ENCODE measurements at places on chromosomes 12 and 14.

- peak; percentile 65 for DNase-seq
Measured at GRCh38 chr14:73591690-73592449, at the start of gene ACOT4. ACOT4 (plus strand) TSS chr14:73591873; CDS start chr14:73591960, 87 bp downstream.

DNA sequence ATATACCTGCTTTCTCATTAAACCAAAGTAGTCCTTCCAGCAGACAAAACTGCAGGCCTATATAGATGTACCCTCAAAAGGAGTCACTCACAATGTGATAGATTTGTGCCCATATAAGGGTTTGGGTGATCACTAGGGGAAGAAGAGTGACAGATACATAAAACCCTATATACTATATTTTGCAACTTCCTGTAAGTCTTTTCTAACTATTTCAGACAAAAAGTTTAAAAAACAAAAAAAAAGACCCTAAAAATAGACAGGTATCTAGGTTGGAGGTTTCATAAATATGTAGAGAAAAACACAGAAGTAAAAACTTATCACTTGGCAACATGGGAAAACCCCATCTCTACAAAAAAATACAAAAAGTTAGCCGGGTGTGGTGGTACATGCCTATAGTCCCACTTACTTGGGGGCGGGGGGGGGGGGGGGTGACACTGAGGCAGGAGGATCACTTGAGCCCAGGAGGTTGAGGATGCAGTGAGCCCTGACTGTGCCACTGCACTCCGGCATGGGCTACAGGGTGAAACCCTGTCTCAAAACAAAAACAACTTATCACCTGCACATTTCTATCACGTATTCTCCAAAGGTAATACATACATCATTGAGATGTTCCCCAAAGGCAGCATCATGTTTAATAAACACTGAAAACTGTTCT lies 2.9 kb downstream of the VCPKMT start:
- DNase-seq, result no peak

DNA sequence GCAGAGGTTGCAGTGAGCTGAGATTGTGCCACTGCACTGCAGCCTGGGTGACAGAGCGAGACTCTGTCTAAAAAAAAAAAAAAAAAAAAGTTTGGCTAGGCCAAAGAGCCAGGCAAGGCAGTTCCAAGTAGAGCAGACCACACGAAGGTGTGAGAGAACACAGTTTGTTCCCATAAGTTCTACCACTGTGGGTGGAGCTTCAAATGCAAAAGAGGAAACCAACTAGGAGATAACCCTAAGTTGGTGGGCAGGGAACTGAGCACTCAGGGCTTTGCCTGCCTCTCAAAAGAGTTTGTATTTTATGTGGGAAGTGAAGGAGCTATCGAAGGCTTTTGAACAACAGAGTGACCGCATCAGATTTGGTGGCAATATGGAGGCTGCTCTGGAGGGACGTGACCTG lies 15.1 kb downstream of the SOCS2 start:
- no peak for DNase-seq

GRCh38 chr12:27595231-27595642 lies 71.2 kb downstream of the PPFIBP1 start:
- peak; percentile 70 for DNase-seq

- DNase-seq, result no peak
Measured at GRCh38 chr12:24776861-24777260, 172.0 kb downstream of the BCAT1 start.

DNA sequence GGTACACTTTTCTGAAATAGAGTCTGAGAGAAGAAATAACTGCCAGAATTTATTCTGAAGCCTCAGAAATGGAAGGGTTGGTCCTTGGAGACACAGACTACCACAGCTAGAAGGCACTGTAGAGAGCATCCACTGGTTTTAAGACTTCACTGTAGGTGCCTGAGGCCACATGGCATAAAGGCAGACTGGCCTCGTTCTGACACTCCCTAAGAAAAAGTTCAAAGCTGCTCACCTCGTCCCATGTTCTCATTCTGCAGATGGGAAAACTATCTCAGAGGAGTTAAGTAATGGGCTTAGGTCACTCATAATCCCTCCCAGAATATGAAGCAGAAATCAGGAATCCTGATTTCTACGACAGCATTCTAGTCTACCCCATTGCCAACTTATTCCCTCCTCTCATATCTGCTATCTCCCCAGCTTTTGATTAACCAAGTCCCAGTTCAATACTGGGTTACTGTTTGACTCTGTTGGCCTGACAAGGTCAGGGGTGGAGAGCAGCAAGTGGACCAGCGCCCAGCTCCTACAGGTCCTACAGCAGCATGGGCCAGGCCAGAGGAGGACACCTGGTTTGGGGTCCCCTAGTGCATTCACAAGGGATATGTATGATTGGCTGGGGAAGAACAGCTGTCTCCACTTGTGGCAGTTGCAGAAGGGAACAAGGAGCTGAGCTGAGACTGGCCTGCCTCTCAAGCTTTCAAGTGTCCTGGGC lies 3.7 kb downstream of the ITGA5 start:
- DNase-seq, result no peak

- no peak for DNase-seq
Measured at GRCh38 chr14:100578552-100578951, 8.7 kb downstream of the BEGAIN start.

- no peak for DNase-seq
Measured at GRCh38 chr12:47085815-47086252, 6.1 kb upstream of the AMIGO2 start.

DNA sequence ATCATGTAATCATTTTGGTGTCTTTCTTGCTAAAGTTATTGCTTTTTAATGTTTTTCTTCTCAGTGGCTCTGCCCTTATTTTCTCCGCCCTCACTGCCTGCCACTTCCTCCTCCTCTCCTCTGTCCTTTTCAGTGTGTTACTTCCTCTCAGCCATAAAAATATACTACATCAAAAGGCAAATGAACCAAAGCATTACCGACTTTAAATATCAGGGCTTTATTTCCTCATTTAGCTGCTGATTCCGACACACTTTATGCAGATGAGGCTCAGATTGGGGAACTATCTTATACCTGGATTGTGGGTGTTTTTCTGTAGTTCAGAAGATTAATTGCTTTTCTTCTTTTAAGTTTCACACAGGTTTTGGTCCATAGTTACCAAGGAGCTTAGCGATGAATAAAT lies 118.1 kb downstream of the CMAS start:
- no peak for DNase-seq

- DNase-seq, result no peak
Measured at GRCh38 chr14:59845245-59845644, 25.3 kb downstream of the RTN1 start.

DNA sequence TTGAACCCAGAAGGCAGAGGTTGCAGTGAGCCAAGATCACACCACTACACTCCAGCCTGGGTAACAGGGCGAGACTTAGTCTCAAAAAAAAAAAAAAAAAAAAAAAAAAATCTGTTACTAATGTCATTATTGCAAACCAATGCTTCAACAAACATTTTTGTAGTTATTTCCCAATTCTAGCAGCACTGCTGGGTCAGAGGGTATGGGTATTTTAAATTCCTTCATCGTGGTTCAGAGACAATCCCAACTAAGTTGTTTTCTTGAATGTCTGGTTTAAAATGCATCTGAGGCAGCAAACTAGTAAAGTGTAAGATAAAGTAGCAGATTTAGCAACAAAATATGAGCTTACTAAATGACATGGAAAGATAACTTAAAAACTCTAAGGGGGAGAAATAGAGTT lies 65.6 kb downstream of the FERMT2 start:
- no peak for DNase-seq

DNA sequence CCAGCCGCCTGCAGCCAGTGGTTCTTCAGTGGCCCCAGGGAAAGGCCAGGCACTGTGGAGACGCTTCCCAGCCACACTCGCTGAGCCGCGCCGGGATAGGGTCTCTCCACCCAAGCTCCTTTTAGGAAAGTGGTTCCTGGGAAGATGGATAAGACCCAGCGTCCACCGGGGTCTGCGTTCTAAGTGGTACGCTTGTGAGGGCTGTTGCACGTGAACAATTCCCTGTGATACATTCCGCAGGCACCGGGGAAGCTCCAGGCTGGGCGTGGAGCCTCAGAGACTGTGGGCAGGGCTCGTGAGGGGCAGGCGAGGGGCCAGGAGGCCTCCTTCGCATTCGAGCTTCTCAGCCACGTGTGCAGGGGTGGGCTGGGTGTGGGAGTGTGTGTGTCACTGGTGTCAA lies 48.4 kb downstream of the GALNT9 start:
- no peak for DNase-seq

- no peak for DNase-seq
Measured at GRCh38 chr12:56897844-56898361, 36.3 kb downstream of the SDR9C7 start.

DNA sequence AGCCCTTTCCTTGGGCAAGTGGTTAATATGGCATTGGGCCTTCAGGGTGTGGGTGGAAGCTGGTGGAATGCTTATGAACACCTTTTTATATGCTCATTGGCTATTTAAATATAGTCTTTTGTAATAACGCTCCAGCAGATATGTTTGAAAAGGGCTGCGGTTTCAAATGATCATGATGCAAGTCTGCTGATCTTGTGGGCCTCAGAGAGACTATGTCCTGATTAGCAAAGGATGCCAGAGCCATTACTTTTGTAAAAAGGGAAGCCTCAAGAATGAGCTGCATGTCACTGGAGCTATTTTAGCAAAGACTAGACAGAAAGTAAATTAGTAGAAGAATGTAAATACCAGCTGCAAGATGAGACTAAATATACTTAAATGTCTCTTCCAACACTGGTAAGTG lies 200.5 kb downstream of the GXYLT1 start:
- no peak for DNase-seq
